ENCODE measurements at places on chromosomes 12 and 14. TPM values are rescaled to one million over a fixed set of nuclear protein-coding genes. Genes with fewer than 3 reads are reported as not detected.

PAX9 gene
- 0.27 TPM for polyA plus RNA-seq

ACVRL1 gene
- polyA plus RNA-seq: 31.1 TPM

ESRRB gene
- 6.4 TPM for polyA plus RNA-seq

RASSF9 gene
- 15.3 TPM for polyA plus RNA-seq
